WTC11 (cell line): ENCODE measurements at places on chromosomes 1 and 21. TPM values are rescaled to one million over a fixed set of nuclear protein-coding genes. Genes with fewer than 3 reads are reported as not detected.

- DNase-seq = no peak
Observed at GRCh38 chr1:177368255-177368654, 197.5 kb downstream of the BRINP2 start.

DNA sequence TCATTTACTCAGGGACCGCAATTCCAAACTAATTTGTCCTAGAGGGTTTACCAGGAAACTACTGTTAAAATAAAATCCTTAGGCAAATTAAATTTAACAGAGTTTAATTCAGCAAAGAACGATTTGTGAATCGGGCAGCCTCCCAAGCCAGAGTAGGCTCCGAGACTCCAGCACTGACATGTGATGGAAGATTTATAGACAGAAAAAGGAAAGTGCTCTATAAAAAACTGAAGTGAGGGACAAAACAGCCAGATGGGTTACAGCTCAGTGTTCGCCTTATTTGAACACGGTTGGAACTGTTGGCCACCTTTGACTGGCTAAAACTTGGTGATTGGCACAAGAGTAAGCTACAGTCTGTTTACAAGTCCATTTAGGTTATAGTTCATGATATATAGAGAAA, 35.2 kb upstream of the RCSD1 start:
- DNase-seq = no peak

Gene KIF26B
- 0.41 to 1.2 TPM (median 0.55 TPM) in 3 replicates for total RNA-seq

Gene MCOLN2
- total RNA-seq = 3.8 to 5.4 TPM (median 4.8 TPM) in 3 replicates

DNA sequence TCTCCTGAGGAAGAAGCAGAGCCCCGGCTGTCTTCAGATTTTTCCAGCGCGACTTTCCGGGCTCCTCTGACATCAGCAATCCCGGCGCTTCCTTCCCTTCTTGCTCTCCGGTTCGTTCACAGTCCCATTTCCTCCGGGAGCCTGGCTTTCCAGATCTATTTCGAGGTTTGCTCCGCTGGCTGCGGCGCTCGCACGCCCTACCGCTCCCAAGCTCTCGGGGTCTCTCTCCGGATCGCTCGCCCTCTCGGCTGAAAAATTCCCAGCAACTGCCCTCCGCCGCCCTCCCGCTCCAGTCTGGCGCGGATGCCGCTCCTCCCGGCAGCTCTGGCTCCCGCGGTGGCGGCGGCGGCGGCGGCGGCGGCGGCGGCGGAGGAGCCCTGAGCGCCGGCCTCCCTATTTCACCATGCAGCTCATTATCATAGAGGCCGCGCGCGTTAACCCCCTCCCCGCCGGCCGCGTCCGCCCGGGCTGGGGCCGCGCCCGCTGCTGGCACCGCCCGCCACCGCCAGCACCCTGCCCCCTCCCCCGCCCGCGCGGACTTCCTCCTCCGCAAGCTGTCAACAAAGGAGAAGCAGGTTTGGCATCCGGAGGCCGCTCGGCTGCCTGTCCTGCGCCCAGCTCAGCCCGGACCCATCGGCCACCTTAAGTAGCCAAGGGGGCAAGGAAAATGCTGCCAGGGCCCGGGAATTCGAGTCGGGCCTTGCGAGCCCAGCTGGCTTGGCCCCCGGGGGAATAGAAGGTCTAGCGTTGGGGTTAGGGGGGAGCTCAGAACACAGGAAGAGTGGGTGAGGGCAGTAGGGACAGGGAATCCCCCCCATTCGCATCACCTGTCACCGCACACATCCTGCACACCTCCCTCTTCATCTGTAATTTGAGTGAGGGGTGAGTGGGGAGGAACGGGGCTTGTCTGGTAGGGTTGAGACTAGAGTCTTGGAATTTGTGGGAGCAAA, at the start of gene PLXNA2:
Gene PLXNA2 (minus strand): TSS at position 418 of the 950 bp plus-strand sequence. CDS start 26,462 bp downstream, outside the sequence.
- DNase-seq = peak; percentile 79

GRCh38 chr1:16143566-16144324, 12.1 kb downstream of the EPHA2 start:
- no peak for DNase-seq

DNA sequence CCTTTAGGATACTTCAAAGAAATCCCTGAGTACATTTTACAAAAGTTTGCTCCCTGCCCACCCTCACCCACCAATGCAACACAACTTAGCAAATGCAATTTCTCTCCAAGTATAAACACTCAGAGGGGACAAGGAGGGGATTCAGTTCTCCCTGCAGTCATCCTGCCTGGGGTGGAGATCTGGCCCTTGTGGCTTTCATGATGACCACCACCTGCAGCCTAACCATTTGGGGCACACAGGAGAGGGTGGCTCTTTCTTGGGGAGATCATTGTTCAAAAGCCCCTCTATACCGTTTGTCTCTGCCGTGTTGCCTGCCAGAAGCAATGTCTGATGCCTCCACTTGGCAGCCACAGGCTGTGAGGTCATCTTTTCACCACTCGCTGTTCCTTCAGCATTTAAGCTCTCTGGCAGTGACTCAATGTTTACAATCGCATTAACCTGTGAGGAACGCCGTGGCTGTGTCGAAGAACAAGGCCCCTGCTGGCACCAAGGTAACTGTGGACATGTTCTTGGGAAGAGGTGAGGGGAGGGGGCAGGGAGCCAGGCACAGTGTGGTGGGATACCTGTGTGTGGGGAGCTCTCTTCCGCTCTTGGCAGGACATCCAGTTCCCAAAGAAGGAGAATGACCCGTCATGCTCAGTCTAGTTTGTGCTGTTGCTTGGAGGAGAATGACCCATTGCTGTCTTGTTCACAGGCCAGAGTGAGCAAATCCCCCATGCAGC, 103.9 kb upstream of the DUSP10 start:
- DNase-seq = no peak
